ENCODE measurements at places on chromosomes 12 and 14. TPM values are rescaled to one million over a fixed set of nuclear protein-coding genes. Genes with fewer than 3 reads are reported as not detected.

Gene TC2N
- total RNA-seq, result 86.6 TPM

GRCh38 chr14:30882431-30882830, 8.1 kb downstream of the COCH start:
- H3K36me3 ChIP-seq, result peaks cover 8% of the 10 kb centered on the region
- no peak for DNase-seq
- no peak overlapping the region for H3K4me3 ChIP-seq
- H3K27me3 ChIP-seq, result no peaks in the 10 kb centered on the region

- H3K27me3 ChIP-seq, result peaks cover 16% of the 10 kb centered on the region
- no peak for DNase-seq
- no peak overlapping the region for H3K4me3 ChIP-seq
- no peaks in the 10 kb centered on the region for H3K36me3 ChIP-seq
- H3K27ac ChIP-seq, result no peak overlapping the region
- H3K4me1 ChIP-seq, result peaks cover 33% of the 10 kb centered on the region
Measured at GRCh38 chr14:96264853-96265252, 8.8 kb downstream of the BDKRB1 start.

DNA sequence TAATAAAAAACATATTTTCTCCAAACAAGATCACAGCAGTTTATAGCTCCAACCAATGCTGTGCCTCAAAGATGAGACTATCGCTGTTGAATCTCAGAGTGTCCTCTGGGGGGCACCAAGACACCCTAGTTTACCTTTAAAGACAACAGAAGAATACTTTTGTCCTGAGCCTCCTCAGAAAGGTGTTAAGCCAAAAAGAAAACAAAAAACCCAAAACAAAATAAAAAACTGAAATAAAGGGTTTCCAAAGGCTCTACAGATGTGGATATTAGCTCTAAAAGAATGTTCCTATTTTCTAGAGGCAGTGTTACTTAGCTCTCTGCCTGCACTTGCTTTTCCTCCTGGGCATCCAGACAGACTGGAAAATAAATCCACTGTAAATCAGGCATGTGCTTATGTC, 86.9 kb upstream of the TTC7B start:
- DNase-seq, result peak; percentile 63
- no peaks in the 10 kb centered on the region for H3K4me1 ChIP-seq
- H3K27ac ChIP-seq, result no peak overlapping the region
- no peak overlapping the region for H3K4me3 ChIP-seq
- H3K36me3 ChIP-seq, result no peaks in the 10 kb centered on the region
- H3K27me3 ChIP-seq, result no peaks in the 10 kb centered on the region

Measured in Calu3 (cell line).